H9 (cell line): ENCODE measurements at places on chromosomes 1 and 21. TPM values are rescaled to one million over a fixed set of nuclear protein-coding genes. Genes with fewer than 3 reads are reported as not detected.
A peak's percentile ranks its signal among the peaks of the same experiment; 100 is the strongest.

DNA sequence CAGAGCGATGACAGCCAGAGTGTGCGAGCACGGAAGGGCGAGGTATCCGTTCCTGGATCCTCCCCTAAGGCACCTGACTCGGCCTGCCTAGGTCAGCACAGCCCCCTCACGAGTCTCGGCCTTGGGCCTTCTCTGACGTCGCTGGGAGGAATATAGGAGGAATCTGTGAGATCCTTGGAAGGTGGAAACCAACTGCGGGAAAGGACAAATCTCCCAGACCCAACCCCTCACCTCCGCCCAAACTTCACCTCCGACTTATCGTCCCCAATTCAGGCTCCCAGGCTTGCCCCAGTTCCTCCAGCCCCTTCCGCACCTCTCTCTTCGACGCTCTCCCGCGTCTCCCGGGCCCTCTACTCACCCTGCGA lies 494 bp downstream of the APH1A start:
- DNase-seq = no peak

GRCh38 chr21:17818186-17819113 lies 706 bp downstream of the C21orf91 start:
- peak; percentile 46 for DNase-seq

DNA sequence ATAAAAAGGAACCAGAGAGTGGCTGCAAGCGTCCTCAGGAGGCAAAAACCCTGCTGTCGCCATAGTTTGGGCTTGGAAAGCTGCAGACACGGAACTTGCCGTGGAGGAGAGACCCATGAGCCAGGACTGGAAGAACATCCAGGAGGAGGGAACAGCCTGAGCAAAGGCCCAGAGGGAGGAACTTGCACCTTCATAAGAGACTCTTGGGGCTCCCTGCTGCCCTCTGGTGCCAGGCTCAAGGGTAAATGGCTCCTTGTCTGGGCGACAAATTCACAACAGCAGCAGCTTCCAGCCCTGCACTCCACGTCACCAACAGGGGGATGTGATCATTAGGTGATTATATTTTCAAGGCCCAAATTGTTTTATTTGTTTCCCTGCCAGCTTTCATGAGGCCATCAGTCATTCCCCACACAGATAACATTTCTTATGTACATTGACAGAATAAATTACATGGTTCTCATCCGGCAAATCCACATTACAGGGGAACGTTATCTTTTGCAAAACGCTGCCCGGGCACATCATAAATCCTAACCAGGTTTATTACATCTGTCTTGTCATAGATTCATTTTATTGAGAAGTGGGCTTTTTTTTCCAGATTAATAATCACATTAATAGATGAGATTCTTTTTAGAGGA lies 143.0 kb upstream of the GRIK3 start:
- DNase-seq = peak; percentile 84

GRCh38 chr1:164183854-164184635 lies 374.9 kb upstream of the PBX1 start:
- DNase-seq = no peak

DNA sequence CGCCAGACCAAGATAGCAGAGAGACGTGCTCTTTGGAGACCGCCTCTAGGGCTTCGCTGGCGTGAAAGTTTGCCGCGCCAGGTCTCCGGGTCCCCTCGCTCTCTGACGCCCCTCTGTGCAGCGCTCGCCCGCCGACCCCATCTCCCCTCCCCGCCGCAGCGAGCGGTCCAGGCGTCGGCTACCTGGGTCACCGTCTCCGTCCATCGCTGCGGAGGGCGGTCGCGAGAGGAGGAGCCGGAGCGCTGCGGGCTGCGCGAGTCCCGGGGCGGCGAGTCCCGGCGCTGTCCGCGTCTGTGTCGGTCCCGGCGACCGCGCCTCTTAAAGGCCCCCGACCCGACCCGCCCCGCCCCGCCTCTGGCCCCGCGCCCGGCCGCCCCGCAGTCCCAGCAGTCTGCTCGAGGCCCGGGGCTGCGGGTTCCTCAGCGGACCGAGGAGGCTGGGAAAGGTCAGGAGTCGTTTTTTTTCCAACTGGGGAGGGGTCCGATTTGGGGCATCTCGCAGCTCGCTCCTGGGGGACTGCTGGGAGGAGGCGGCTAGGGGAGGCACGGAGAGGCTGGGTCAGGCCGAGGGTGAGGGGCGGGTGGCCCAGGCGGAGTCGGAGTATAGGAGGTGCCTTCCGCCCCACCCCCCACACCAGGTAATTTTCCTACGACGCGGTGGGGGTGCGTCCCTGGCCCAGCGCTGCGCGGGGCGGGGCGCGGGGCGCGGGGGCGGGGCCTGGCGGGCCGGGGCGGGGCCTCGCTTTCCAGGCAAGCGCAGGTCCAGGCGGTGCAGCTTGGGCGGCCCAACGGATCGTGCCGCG lies at the start of the genes FBXO2 and FBXO44:
Gene FBXO2, minus strand, starts transcription at position 293 of the 802 bp plus-strand sequence. Its CDS starts 89 bp downstream, at position 204.
Gene FBXO44, plus strand, starts transcription at position 741 of the 802 bp plus-strand sequence. CDS start 959 bp downstream, outside the sequence.
- peak; percentile 91 for DNase-seq

GRCh38 chr1:113978863-113979702 lies at the start of gene OLFML3:
TSS of gene OLFML3 (plus strand) at chr1:113979474. CDS start at chr1:113979517, 43 bp downstream.
- DNase-seq = peak; percentile 90

GRCh38 chr1:161209790-161210409 lies 5.2 kb upstream of the FCER1G start:
- DNase-seq = peak; percentile 91

- DNase-seq = no peak
These were observed 158.4 kb upstream of the BACE2 start for GRCh38 chr21:41009398-41010100.

GRCh38 chr1:113981962-113982931 lies 3.0 kb downstream of the OLFML3 start:
- peak; percentile 35 for DNase-seq

- no peak for DNase-seq
These were observed 425.8 kb downstream of the DSCAM start for GRCh38 chr21:40421121-40421520.

DNA sequence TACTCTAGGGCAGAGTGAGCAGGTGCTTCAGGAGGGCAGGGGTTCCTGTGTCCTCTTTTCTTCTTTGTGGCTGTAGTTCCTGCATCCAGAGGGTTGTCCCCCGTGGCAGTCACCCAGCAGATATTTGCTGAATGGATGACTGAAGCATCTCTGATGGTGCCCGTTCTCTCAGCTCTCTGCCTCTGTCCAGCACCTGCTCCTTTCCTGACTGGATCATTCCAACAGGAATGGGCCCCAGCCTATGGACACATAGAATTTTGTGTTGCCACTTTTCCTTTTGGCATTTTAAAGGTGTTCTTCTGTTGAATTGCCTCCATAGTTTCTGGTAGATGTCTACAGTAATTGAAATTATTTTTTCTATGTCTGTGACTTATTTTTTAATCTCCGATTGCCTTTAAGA lies 372.5 kb upstream of the C1orf174 start:
- DNase-seq = no peak

GRCh38 chr1:205484985-205485967 lies 19.2 kb upstream of the CDK18 start:
- peak; percentile 91 for DNase-seq

GRCh38 chr1:32208891-32209328 lies at the start of gene DCDC2B:
TSS of gene DCDC2B (plus strand) at chr1:32209089. CDS start at chr1:32209094, 5 bp downstream.
- no peak for DNase-seq

- no peak for DNase-seq
These were observed 581.8 kb downstream of the PLPP3 start for GRCh38 chr1:55997536-55997935.

- no peak for DNase-seq
These were observed 50.3 kb upstream of the CNIH3 start for GRCh38 chr1:224565611-224566406.

- no peak for DNase-seq
These were observed 7.1 kb downstream of the SMPDL3B start for GRCh38 chr1:27941671-27942540.

- no peak for DNase-seq
These were observed 379.2 kb upstream of the ADAMTS5 start for GRCh38 chr21:27346041-27346448.

- no peak for DNase-seq
These were observed 2.0 kb downstream of the NPPB start for GRCh38 chr1:11856698-11857097.

DNA sequence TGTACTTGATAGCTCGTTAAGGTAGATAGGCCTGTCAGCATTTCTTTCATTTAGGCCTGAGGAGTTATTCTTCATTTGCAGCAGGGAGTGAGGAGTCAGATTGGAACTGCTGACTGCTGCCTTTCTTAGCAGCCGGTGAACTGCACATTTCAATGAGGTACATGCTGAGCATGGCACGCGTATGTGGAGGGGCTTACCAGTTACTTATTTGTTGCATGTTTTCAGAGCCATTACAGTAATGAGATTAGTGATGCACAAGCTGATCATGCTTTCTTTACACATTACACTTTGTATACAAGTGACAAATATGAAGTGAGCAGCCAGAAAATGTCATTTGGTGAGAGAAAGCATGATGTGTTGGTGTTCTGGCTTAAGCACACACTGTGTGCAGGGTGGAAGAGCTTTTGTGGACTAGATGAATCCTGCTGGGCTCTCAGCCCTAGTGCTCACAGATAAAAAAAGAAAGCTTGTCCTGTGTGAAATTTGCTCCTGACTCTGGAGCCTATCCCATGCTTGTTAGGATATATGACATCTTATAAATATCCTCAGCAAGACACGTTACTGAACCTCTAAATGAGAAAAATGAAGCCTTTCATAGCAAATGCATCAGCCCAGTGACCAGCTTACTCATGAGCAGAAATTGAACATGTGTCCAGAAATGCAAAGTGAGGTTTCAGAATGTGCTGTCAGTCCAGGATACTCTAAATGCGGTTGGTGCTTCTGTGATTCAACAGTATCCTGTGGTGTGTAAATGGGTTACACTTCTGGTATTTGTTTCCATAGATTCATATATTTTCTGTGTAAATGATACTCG lies 574.7 kb upstream of the ADGRL2 start:
- DNase-seq = no peak

GRCh38 chr1:3139451-3139852 lies 70.4 kb downstream of the PRDM16 start:
- DNase-seq = no peak

DNA sequence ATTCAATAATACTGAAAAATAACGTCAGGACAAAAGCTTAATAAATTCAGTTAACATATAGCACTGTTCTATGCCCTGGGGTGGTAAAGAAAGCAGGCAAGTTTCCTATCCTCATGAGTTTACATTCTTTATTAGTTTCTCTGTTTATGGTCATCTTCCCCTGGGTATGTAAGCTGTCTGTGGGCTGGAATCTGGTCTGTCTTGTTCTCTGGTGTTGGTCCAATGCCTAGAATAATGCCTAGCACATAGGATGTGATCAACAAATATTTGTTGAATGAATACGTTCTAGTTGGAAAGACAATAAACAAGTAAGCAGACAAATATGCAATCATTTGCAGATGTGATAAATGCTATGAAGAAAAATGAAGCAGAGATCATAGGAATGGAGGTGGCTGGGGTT lies 7.2 kb upstream of the IGSF3 start:
- DNase-seq = no peak

- no peak for DNase-seq
These were observed 32.5 kb upstream of the ASPM start for GRCh38 chr1:197178998-197179397.

DNA sequence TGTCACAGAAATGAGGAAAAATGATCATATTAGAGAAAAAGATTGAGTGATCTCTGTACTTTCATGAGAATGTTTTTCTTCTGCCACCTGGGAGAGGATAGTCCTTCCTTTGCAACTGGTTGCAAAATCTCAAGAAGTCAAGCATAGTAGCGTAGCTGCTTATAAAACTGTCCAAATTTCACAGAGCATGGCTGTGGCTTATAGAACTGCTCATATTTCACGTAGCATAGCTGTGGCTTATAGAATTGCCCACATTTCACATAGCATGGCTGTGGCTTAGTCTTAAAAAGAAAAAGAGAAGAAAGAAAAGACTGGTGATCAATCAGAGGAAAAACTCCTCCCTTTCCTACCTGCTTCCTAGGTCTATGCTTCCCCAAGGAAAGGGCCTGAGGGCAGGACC lies 329.5 kb downstream of the SIPA1L2 start:
- no peak for DNase-seq

GRCh38 chr1:59156526-59157199 lies 140.2 kb upstream of the FGGY start:
- DNase-seq = no peak

DNA sequence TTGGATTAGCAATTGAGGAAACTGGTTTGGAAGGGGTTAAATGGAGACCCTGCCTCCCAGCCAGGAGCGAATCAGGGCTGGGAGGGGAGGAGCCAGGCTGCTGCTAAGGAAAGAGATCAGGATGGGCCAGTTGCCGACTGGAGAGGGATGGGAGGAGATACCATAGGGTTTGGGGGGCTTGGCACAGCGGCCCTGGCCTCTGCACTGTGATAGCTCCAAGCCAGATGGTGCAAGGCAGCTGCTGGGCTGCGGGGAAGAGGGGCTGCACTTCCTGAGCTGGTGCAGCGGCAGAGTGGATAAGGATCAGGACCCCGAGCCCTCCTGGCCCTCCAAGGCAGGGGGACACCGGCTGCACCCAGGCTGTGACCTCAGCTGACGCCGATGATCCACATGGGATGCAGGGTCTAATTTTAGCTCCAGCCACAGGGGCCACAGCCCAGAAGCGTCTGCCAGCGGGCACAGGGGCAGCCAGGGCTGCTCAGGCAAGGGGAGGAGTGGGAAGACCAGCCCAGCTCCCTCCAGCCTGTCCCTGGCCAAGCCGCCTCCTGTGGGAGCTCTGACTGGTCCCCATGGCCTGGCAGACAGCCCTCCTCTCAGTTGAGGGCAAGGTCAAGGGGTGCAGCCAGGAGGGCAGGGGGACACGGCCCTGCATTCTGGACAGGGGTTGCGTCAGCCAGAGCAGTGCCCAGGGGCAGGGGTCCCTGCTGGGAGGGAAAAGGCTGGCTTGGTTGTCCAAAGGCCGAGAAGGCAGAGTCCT lies at the start of gene EXTL1:
Gene EXTL1, plus strand, starts transcription at position 129 of the 757 bp plus-strand sequence. CDS start 872 bp downstream, outside the sequence.
- peak; percentile 85 for DNase-seq

Gene PGLYRP4
- not detected in 2 replicates for total RNA-seq

Gene S100A5
- not detected in 2 replicates for total RNA-seq

Gene MIXL1
- total RNA-seq = 4.7 and 4.9 TPM in 2 replicates

Gene MSTO1
- total RNA-seq = 89.5 and 96.2 TPM in 2 replicates

Gene KCNA3
- 0.68 and 0.92 TPM in 2 replicates for total RNA-seq

Gene FMN2
- total RNA-seq = 0.59 and 0.61 TPM in 2 replicates

Gene FAM72B
- 8.5 and 9.2 TPM in 2 replicates for total RNA-seq

Gene SAMD13
- 0.61 and 0.97 TPM in 2 replicates for total RNA-seq

Gene SPRR5
- not detected in 2 replicates for total RNA-seq

Gene ARHGEF10L
- 20.2 and 21.4 TPM in 2 replicates for total RNA-seq

Gene GNG4
- total RNA-seq = 32.2 and 34.4 TPM in 2 replicates

Gene OR6K3
- total RNA-seq = not detected in 2 replicates

Gene C1orf185
- total RNA-seq = not detected in 2 replicates

Gene AJAP1
- 6.6 and 8.6 TPM in 2 replicates for total RNA-seq

Gene S100A16
- 8.0 and 8.2 TPM in 2 replicates for total RNA-seq

Gene ADAMTS4
- total RNA-seq = 7.0 and 9.1 TPM in 2 replicates

Gene CRP
- total RNA-seq = not detected in 2 replicates

Gene WDTC1
- 19.0 and 20.5 TPM in 2 replicates for total RNA-seq

Gene SPATA17
- total RNA-seq = 0.37 and 0.44 TPM in 2 replicates

Gene CHRNB2
- total RNA-seq = 1.8 and 1.9 TPM in 2 replicates

Gene TPRG1L
- 24.0 and 24.7 TPM in 2 replicates for total RNA-seq

Gene CHRM3
- 3.8 and 4.2 TPM in 2 replicates for total RNA-seq

Gene MPC2
- total RNA-seq = 32.9 and 33.8 TPM in 2 replicates

Gene TMPRSS15
- not detected in 2 replicates for total RNA-seq

Gene TMEM79
- total RNA-seq = 2.1 and 2.6 TPM in 2 replicates
